Stimulated activated CD4-positive, alpha-beta T cell treated with anti-CD3 and anti-CD28 coated beads, Interleukin-1b, Interleukin-23, amount 100 ng/mL, for 1 hour (primary cell): ENCODE measurements at places on chromosomes 5 and 9.

GRCh38 chr5:170632985-170633234, 129.1 kb downstream of the KCNIP1 start:
- DNase-seq = peak; percentile 5

- no peak for DNase-seq
These were observed 119.4 kb downstream of the MED27 start for GRCh38 chr9:131960311-131960710.

GRCh38 chr9:126085170-126085569, 241.5 kb upstream of the MVB12B start:
- DNase-seq = no peak

- no peak for DNase-seq
These were observed 35.3 kb downstream of the SH3RF2 start for GRCh38 chr5:145971701-145972100.

DNA sequence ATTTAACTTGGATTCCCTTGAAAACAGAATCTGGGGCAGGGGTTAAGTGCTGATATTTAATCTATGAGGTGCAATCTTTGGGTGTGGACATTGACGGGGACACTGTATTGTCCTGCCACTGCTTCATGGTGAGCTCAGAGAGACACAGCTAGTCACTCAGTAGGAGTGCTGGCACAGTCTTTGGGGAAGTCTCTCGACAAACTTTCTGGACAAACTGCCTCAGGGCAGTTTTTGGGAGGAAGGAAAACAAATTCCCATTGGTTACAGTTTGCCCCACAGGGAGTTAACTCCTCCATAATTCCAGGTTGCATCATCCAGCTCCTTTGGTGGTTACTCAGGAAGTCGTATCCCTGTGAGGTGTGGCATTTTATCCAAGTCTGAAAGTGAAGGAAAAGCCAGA, 17.9 kb downstream of the HNRNPK start:
- DNase-seq = no peak

DNA sequence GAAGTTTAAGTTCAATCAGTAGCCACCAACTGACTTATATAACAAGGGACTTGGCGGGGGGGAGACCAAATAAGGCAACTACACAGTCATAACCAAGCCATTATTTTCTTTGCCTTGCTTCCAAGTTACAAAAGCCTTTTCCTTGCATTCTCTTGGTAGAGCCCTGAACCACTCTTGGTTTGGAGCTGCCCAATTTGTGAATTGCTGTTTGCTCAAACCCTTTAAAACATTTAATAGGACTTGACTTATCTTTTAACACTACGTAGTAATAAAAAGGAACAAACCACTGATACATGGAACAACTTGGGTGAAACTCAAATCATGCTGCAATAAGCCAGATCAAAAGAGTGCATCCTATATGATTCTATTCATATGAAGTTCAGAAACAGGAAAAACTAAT, 31.7 kb upstream of the MSH3 start:
- DNase-seq = no peak

DNA sequence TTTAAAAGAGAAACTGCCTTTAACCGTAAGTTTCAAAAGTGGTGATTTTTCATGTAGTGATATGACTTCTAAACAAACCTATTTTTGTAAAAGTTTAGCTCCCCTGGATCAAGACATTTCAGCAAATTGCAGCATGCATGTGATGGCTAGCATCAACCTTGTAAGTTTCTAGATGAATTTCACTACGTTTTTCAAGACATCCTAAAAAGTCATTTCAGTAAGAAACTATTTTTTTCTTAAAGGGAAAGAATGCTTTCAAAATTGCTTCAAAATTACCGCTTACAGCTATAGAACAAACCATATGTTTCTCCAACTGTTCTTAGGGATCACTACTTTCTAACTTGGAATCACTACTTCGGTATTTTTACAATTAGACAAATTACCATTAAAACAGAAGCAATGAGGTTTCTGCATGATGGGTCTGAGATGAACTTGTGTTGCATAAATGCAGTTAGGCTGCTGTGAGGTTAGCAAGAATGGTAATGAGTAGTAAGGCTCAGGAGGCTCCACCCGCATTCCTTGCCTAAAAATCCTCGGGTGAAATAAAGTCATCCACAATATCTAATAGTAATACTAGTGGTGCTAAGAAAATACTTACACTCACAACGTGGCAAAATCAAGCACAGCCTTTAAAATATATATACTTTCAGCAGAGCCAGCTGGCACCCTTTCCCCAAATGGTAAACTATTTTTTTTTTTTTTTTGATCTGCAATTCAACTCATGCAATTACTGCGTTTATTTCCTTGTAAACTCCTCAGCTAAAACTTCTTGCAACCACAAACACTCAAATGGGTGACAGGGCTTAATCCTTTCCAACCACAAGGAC, 53.8 kb downstream of the CDC14B start:
- no peak for DNase-seq

DNA sequence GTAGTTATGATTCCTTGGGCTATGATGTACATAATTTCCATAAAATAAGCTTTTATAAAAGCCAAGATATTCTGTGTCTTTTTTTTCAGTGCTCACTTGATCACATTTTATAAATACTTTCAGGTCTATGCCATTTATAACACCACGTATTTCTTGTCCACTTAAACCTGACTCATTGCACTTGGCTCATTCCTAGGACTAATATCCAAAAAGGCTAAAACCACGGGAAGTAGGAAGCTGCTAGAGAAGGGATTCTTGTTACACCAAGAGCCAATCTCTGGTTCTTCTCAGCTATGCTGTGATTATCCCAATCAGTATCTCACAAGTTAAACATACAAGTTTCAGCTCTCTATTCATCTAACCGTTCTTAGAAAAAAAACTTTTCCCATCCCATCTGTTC, 80.4 kb upstream of the CDH6 start:
- DNase-seq = no peak
